Osteocyte (in vitro differentiated cells): ENCODE measurements at places on chromosomes 1 and 21. TPM values are rescaled to one million over a fixed set of nuclear protein-coding genes. Genes with fewer than 3 reads are reported as not detected.

- no peaks in the 10 kb centered on the region for H3K36me3 ChIP-seq
- no peak for DNase-seq
- no peak overlapping the region for H3K27ac ChIP-seq
- no peaks in the 10 kb centered on the region for H3K27me3 ChIP-seq
- H3K4me3 ChIP-seq = no peak overlapping the region
- peaks cover 2% of the 10 kb centered on the region for H3K4me1 ChIP-seq
Measured at GRCh38 chr21:36487641-36488307, 7.9 kb upstream of the CLDN14 start.

DNA sequence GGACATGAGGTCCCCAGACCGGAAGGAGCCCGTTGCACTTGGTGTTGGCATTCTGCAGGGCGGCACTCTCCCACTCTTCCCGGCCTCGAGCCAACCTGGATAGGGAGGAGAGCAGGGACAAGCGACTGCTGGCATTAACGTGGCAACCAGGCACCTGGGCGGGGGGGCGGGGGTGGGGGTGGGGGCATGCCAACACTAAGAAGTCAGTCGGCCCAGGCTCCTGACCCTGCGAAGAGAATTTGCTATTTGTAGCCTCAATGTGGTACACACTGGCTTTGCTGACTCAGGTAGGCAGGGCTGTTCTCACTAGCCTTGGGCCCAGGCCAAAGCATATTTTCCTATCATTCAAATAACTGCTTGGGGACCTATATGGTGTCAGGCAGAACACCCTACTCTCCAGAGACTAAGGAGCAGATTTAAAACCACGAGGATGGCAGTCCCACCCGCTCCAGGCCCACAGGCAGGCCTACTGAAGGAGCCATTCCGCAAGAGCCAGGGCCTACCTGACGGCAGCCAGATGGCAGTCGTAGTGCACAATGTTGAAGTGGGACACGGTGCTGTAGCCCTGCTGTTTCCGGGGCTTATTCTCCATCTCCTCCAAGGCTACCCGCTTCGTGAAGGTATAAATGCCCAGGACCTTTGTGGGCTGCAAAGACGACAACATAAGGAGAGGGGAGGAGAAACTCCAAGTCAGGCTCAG lies 123.7 kb downstream of the UBR4 start:
- H3K4me1 ChIP-seq = peaks cover 6% of the 10 kb centered on the region
- H3K4me3 ChIP-seq = no peak overlapping the region
- peaks cover 53% of the 10 kb centered on the region for H3K36me3 ChIP-seq
- no peak overlapping the region for H3K27ac ChIP-seq
- no peaks in the 10 kb centered on the region for H3K27me3 ChIP-seq

DNA sequence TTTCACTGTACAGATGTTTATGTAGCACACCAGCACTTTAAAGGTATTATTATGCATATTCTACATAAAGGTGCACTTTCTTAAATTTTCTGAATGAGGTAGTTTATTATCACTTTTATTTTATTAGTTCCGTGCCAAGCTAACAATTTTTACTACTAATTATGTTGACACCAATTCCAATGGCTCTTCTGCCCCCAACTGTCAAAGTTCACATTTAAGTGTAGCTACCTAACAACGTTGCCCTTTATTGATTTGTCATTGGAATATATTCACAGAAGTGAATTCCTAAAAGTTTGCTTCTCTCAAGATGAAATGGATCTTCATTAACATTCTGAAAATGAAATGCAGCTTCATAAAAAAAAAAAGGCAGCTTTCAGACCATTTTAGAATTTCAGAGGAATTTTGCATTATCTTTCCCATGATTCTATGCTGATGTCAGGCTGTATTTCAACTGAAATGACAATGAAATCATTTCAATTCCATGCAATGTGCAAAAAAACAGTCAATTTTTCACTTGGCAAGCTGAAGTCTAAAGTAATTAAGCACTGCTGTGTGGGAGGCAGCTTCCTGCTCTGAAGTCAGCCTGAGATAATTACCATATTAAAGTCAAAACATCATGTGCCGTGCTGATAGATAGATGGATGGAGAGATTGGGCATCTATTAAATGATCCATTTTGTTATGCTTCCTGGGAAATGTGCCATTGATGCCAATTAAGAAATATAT lies 229.2 kb downstream of the TTLL7 start:
- no peak overlapping the region for H3K4me3 ChIP-seq
- H3K4me1 ChIP-seq = peaks cover 4% of the 10 kb centered on the region
- DNase-seq = no peak
- H3K36me3 ChIP-seq = no peaks in the 10 kb centered on the region

GRCh38 chr1:192824511-192824910 lies 15.7 kb downstream of the RGS2 start:
- peaks cover 15% of the 10 kb centered on the region for H3K4me1 ChIP-seq
- H3K27ac ChIP-seq = peak overlapping the region; percentile 9
- H3K4me3 ChIP-seq = no peak overlapping the region
- no peak for DNase-seq
- H3K27me3 ChIP-seq = no peaks in the 10 kb centered on the region

DNA sequence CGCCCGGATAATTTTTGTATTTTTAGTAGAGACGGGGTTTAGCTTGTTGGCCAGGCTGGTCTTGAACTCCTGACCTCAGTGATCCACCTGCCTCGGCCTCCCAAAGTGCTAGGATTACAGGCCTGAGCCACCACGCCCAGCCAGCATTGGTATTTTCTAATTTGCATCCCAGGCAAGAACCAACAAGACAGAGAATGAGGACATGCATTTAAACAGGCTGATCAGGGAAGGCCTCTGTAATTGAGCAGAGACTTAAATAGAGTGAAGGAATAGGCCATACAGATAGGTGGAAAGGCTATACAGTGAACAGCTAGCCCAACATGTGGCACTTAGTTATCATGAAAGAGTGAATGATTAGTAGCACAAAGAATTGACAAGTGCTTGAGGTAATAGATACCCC lies 230.4 kb downstream of the SLC35F3 start:
- no peak overlapping the region for H3K4me3 ChIP-seq
- H3K36me3 ChIP-seq = no peaks in the 10 kb centered on the region
- no peak for DNase-seq
- peaks cover 2% of the 10 kb centered on the region for H3K27me3 ChIP-seq
- H3K4me1 ChIP-seq = no peaks in the 10 kb centered on the region

DNA sequence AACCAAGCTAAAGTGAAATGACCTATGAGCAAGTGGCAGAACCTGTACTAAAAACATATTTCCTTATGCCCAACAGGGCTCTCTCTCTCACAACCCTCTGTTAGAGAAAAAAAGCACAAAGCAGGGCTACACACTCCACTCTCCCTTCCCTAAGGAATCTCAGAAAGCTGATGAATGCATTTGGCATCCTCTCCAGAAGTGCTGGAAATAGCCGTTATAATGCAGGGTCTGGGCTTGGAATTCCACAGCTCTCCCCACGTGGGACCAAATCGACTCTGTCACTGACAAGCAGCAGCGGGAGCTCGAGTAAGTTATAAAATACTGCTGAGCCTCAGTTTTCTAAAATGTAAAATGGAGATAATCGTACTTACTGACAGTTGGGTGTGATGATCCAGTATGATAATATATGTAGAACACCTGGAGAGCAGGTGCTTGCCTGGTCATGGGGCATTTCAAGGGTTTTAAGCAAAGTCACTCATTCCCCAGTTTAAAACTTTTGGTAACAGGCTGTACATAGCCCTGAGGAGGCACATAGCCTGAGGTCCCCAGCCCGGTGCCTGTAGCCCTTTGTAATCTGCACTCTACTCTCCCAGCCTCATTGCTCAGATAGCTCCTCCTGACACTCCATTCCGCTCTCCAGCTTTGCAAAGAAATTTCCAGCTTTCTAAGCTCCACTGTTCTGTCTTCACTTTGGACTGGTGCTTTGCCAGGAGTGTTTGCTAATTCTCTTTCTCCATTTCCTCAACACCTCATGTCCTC lies 175.6 kb upstream of the DAB1 start:
- H3K27ac ChIP-seq = no peak overlapping the region
- H3K4me3 ChIP-seq = no peak overlapping the region
- H3K27me3 ChIP-seq = no peaks in the 10 kb centered on the region
- H3K4me1 ChIP-seq = peaks cover 11% of the 10 kb centered on the region
- DNase-seq = no peak
- H3K36me3 ChIP-seq = no peaks in the 10 kb centered on the region

GRCh38 chr1:185328255-185328654 lies 11.2 kb upstream of the IVNS1ABP start:
- H3K36me3 ChIP-seq = no peaks in the 10 kb centered on the region
- H3K4me1 ChIP-seq = no peaks in the 10 kb centered on the region
- no peaks in the 10 kb centered on the region for H3K27me3 ChIP-seq
- no peak overlapping the region for H3K27ac ChIP-seq
- no peak for DNase-seq
- H3K4me3 ChIP-seq = no peak overlapping the region

DNA sequence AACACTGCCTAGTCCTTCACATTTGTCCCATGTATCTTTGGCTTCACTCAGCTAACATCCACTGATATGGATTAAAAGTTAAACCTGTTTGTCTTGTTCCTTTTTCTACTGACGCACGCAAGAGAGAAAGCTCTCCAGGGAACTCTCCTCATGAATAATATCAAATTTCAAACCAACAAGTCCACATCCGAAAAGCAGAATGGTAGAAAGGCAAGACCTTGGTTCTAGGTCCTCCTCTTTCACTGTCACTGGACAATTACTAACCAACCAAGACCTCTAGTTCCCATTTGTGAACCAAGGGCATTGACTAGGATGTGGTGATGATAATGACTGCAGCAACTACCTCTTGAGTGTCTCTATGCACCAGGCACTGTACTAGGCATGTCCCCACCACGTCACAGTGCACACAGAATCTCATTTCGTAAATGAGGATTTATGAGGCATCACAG lies 8.4 kb downstream of the PLPP3 start:
- H3K4me3 ChIP-seq = no peak overlapping the region
- no peaks in the 10 kb centered on the region for H3K27me3 ChIP-seq
- H3K36me3 ChIP-seq = peaks cover 17% of the 10 kb centered on the region
- peaks cover 84% of the 10 kb centered on the region for H3K4me1 ChIP-seq
- DNase-seq = no peak
- H3K27ac ChIP-seq = no peak overlapping the region

DNA sequence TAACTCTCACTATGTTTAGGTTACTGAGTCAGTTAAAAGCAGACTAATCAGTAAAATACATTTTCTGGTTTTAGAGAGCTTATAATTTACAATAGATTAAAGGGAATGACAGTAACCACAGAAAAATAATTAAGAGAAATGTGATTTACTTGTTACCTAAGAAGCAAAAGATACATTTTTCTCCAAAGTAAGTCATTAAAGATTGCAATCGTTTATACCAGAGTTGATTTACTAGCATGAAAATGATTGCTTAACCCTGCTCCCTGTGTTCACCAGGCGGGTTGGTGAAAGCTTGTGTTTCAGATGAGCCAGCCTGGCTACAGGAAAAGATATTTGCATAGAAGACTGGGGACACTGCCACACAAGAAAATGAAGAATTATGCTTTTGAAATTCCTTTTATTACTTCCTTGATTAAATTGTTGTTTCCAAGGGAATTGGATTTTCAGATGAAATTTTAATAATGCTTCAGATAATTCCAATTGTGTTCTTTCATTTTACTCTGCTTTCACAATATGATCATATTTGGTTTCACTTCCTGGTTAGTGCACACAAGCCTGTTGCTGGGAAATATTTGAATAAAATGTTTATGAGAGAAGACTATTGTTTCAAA lies 27.9 kb downstream of the LRRC8B start:
- H3K27ac ChIP-seq = no peak overlapping the region
- no peaks in the 10 kb centered on the region for H3K27me3 ChIP-seq
- DNase-seq = no peak
- no peak overlapping the region for H3K4me3 ChIP-seq
- no peaks in the 10 kb centered on the region for H3K36me3 ChIP-seq

GRCh38 chr1:210685295-210685650 lies 356.6 kb downstream of the HHAT start:
- peaks cover 6% of the 10 kb centered on the region for H3K4me1 ChIP-seq
- H3K4me3 ChIP-seq = no peak overlapping the region
- no peak overlapping the region for H3K27ac ChIP-seq
- no peaks in the 10 kb centered on the region for H3K27me3 ChIP-seq
- H3K36me3 ChIP-seq = peaks cover 4% of the 10 kb centered on the region

DNA sequence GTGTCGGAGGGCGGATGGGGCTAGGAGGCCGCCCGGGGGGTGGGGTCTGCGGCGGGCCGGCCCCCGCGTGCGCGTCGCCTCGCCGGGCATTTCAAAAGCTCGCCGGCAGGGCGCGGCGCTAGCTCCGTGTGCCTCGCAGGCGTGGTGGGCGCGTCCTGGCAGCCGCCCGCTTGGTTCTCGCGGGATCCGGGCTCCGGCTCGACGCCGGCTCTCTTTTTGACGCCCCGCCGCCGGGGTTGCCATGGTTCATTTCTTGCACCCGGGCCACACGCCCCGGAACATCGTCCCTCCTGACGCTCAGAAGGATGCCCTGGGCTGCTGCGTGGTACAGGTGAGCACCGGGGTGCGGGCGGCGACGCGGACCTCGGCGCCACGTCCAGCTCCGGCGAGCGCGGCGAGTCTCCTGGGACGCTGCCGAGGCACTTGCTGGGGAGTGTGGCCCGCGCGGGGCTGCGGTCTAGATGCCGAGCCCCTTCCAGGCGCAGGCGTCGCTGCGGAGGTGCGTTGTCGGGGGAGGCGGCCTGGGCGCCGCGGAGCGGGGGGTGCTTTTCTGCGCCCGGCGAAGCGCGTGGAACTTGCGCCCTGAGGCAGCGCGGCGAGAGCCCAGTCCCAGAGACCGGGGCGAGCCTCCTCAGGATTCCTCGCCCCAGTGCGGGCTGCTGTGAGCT lies at the start of gene ZYG11A:
ZYG11A (plus strand) TSS at position 118 of the 668 bp plus-strand sequence; CDS start at position 242, 124 bp downstream.
- peaks cover 8% of the 10 kb centered on the region for H3K4me1 ChIP-seq
- DNase-seq = peak; percentile 87
- H3K4me3 ChIP-seq = peak within 1 kb of the TSS; percentile 70
- peaks cover 6% of the 10 kb centered on the region for H3K27me3 ChIP-seq
- no peaks in the 10 kb centered on the region for H3K36me3 ChIP-seq
- H3K27ac ChIP-seq = no peak within 1 kb of the TSS

- H3K36me3 ChIP-seq = no peaks in the 10 kb centered on the region
- no peaks in the 10 kb centered on the region for H3K27me3 ChIP-seq
- no peaks in the 10 kb centered on the region for H3K4me1 ChIP-seq
Measured at GRCh38 chr1:118866330-118866729, 121.8 kb downstream of the TBX15 start.

Gene TIE1
- total RNA-seq = not detected in 2 replicates

Gene FCGR2B
- total RNA-seq = not detected in 2 replicates

Gene ALX3
- total RNA-seq = not detected in 2 replicates

Gene OR2M3
- not detected in 2 replicates for total RNA-seq

Gene IQCC
- 3.0 and 3.1 TPM in 2 replicates for total RNA-seq

Gene KRTAP12-2
- total RNA-seq = not detected in 2 replicates

Gene RSPO1
- total RNA-seq = not detected in 2 replicates

Gene HMCN1
- 91.4 and 95.9 TPM in 2 replicates for total RNA-seq
